ENCODE measurements at places on chromosomes 4 and X.

- no peak for DNase-seq
Measured at GRCh38 chr4:46211406-46211805, 87.6 kb upstream of the GABRG1 start.

- DNase-seq = no peak
Measured at GRCh38 chrX:95919605-95920004, 765.0 kb upstream of the DIAPH2 start.

DNA sequence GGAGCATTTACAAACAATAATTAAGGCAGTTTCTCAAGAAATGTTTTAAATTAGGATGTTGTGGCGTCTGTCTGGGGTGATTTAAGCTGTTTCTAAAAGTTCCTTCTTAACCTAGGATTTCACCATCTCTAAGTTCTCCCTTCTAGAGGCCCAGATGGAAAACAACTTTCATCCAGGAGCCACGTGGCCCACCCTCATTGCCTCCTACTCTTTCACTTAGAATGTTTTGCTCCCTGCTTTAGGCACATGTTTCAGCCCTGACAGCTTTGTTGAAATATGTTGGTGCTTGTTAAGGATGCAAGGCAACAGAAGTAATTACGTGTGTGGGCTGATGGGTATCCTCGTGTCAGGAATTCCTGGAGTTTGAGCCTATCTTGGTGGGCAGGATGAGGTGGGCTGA, 131.3 kb downstream of the GUCY2F start:
- DNase-seq = no peak

DNA sequence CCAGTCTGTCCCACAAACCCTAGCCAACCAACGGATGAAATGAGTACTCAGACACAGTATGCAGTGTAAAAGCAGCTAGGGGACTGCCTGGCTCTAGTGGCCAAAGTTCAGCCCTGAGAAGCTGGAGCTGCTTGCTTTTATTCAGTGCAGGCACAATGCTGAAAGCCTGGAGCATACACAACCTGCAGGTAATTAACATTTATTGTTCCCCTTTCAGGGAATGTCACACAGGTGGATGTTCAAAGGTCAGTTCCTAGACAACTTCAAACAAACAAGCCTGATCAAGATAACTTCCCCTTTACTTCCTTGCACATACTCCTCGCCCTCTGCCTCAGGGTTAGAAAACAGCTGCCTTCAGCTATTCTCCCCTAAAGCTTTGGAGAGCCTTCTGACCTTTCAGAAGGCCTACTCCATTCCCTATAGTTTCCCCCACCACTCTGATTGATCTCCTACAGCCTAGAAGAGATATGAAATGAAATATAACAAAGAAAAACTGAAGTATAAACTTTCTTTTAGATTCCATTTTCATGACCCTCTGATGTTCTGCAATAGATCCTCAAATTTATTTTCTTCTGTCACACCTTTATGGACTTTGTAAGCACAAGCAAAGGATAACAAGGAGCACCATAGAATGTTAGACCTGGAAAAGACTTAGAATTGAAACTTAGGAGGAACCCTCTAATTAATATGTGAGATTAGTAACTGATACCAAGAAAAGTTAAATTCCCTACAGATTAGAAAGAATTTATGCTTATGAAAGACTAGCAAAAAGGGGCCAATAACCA, 6.8 kb upstream of the DCAF8L1 start:
- DNase-seq = no peak

DNA sequence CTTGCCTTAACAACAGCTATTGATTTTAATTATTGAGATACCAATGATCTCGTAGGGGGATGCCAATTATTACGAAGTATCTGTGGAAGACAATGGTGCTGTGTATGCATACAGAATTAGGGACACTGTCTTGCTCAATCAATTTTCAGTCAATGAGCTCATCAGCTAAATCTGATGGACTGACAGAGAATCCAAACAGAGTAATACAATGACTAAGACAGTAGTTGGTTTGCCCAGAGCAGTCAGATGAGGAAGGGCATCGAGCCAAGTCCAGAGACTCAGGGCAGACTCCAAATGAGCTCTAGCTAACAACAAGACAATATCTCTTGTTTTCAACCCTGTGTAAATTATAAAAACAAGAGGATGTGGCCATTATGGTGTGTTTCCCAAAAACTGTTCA, 14.7 kb upstream of the GSX2 start:
- DNase-seq = no peak

GRCh38 chr4:122522944-122523343, 66.4 kb upstream of the IL2 start:
- no peak for DNase-seq

- no peak for DNase-seq
Measured at GRCh38 chrX:87813566-87813965, 296.0 kb downstream of the KLHL4 start.

- DNase-seq = no peak
Measured at GRCh38 chr4:36533944-36534343, 252.5 kb downstream of the DTHD1 start.

GRCh38 chrX:109281483-109282275, 200.2 kb downstream of the GUCY2F start:
- no peak for DNase-seq

- DNase-seq = no peak
Measured at GRCh38 chrX:36159254-36159653, 239.7 kb downstream of the CFAP47 start.

DNA sequence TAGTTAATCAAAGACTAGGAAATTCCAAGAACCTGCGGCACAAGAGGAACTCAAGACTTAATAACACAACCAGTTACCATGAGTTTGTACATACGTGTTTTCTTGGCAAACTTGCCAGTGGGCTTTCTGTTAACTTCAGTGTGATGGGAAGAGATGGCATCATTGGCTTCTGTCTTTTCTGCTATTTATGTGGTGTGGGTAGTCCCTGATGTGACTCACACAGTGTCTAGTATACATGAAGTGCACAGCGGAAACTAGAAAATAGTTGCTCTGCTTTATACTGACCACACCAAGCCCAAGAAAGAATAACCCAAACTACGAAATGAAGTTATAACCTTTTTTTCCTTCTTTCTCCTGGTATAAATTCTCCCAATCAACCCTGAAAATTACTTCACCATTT, 24.5 kb downstream of the DAPP1 start:
- no peak for DNase-seq

- DNase-seq = no peak
Measured at GRCh38 chrX:95884186-95884585, 800.5 kb upstream of the DIAPH2 start.

- no peak for DNase-seq
Measured at GRCh38 chr4:42412251-42412650, 15.0 kb downstream of the SHISA3 start.

- DNase-seq = no peak
Measured at GRCh38 chr4:39166177-39166576, 16.2 kb upstream of the WDR19 start.

- no peak for DNase-seq
Measured at GRCh38 chrX:51494409-51494808, 2.0 kb downstream of the NUDT11 start.

DNA sequence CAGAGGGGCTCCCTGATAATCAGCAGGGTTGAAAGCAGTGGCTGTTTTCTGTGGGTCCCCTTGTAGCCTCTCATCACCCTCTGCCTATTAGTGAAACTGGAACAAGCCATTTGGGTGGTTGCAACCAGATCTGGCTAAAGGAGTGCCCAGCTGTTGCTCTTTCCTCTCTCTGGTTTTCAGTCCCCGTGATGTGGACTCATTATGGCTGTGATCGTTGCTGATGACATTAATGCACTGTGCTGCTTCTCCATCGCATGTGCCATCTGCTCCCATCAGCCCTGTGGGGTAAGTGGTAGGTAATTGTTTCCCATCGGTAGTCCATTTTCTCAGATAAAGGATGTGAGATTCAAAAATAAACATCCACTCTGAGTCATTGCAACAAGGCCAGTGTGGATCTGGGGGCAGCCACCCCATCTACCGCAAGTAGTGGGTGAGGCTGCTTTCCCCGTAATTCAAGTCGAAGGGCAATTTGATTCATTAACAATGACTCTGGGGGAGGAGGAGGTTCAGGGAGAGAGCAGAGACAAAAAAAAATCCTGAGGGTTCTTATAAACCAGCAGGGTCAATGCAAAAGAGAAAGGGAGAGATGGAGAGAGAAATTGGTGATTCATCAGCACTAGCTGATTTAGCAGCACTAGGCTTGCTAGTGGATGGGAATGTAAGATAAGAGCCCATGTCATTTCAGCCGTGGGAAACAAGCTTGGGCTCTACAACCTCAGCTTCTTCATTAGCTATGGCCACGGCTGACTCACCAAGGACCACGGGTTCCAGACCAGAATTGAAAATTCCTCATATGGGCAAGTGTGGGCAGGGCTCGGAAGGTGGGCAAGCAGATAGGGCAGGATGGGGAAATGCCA, 357.8 kb downstream of the MID1IP1 start:
- no peak for DNase-seq

DNA sequence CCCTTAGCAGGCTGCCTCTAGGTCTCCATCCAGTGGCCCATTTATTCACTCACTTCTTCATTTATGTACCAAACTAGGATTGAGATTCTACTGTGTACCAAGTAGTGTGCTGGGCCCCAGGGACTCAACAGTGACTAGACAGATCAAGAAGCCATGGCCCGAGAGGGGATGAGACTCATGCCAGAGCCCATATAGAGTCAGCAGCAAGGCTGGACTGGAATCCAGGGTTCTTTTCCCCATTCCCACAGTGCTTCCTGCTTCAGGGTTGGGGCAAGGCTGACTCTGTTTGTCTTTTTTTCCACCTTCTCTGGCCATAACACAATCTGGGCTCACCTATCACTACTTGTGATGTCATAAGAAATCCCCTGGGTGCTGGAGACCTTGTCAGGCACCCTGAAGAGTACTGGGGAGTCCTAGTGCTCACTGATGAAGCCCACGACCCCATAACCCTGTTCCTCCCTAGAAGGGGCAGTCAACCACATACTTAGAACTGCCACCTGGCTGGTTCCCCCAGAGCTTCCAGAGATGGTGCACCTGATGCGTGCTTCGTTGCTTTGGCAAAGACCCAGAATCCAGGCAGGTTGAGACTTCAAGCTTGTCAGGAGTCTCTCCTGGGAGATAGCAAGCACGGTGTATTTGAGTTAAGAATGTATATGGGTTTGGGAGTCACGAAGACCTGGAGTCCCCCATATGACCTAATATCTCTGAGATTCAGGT, 6.2 kb downstream of the RTL5 start:
- no peak for DNase-seq

- DNase-seq = no peak
Measured at GRCh38 chr4:52103319-52103718, 52.2 kb downstream of the SPATA18 start.

DNA sequence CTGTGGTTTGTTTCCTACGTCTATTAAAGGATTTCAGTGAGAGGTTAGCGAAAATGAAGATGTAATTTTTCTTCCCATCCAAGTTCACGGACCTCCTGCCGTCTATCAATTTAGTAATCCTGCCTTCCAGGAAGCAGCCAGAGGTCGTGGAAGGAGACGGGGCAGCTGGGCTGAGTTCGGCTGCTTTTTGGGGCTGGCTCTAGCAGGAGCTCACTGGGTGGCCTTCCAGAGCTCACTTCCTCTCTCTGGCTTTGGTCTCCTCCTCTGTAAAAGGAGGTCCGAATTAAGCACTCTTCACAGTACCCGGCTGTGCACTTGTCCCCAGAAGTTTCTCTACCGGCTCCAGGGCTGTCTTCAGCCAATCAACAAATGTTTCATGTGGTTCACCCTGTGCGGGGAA, 295.4 kb downstream of the BCOR start:
- no peak for DNase-seq

DNA sequence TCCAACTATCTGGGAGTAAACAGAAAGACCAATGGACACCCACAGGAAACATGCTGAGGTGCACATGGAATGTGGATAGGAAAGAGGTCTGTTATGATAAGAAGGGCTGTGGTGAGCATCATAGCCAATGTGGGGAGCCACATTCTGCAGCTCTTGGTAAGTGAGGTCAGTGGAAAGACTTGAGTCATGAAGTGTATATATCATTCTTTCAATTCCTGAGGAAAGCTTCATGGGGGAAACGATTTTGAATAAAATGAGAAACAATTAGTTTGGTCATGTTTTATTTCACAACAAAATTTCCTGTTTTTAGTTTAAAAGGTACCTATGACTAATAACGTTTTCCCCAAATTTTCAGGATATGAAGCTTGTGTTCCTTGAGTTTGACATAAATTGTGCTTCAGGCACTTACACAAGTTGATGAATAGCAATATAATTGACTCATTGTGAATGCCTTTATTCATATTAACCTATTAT, 41.4 kb upstream of the RASSF6 start:
- no peak for DNase-seq

DNA sequence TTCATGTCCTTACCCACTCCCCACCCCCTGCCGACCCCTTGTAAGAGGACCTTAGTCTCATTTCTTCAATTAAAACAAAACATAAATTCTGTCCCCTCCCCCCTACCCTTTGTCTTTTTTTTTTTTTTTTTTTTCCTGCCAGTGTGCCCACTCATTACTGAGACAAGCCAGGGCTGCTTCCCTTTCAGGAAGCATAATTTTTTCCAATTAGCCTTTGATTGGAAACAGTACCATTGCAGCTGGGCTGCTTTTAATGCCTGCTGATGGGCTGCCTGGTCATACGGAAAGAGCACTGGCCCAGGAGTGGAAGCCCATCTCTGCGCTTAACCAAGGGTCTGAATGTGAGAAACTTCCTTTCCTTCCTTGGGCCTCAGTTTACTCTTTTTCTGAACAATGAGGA, 18.6 kb upstream of the CAPN6 start:
- no peak for DNase-seq

DNA sequence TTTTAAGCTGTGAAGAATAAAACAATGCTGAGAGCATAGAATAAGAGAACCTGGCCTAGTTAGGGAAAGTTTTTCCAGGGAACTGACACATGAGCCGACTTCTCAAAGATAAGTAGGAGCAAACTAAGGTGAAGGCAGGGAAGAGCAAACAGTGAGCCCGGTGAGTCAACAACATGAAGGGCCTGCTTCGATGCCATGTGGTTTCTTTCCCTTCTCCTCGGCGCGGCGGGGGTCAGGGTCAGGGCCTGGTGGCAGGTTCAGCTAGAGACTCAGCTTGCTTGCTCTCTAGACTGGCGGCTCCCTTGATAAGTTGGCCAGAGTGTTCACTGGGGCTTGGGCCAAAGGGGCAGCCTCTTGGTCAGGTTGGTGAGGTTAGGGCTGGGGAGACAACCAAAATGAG, 81.1 kb downstream of the DLG3 start:
- no peak for DNase-seq

- no peak for DNase-seq
Measured at GRCh38 chr4:10006601-10007435, 14.5 kb downstream of the SLC2A9 start.
